BE2C (cell line): ENCODE measurements at places on chromosomes 16 and 17.
A peak's percentile ranks its signal among the peaks of the same experiment; 100 is the strongest.

DNA sequence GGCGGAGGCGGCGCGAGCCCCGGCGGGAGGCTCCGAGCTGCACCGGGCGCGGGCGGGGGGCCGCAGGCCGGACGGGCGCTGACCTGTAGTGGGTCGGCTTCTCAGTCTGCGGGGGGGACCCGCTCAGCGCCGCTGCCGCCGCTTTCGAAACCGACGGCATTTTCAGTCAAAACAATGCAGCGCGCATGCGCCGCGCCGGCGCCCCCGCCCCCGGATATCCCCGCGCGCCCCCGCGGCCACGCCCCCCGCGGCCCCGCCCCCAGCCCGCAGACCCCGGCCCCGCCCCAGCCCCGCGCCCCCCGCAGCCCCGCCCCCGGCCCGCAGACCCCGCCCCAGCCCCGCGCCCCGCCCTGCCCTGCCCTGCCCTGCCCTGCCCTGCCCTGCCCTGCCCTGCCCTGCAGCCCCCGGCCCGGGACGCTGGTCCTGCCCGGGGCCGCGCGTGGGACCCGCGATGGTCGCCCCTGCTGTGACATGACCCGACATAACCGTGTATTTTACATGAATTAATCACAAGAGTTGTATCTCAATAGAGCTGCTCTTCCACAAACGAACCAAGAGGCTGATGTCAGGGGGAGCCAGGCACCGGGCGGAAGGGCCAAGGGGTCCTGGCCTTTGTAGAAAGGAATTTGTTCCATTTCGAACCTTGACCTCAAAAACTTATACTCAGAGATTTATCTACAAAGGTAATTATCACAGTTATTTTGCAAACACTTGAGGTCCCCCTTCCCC is at the start of gene UNKL:
TSS of gene UNKL (minus strand) at position 173 of the 729 bp plus-strand sequence. CDS start at position 160, 13 bp downstream.
- DNase-seq, result peak; percentile 87

DNA sequence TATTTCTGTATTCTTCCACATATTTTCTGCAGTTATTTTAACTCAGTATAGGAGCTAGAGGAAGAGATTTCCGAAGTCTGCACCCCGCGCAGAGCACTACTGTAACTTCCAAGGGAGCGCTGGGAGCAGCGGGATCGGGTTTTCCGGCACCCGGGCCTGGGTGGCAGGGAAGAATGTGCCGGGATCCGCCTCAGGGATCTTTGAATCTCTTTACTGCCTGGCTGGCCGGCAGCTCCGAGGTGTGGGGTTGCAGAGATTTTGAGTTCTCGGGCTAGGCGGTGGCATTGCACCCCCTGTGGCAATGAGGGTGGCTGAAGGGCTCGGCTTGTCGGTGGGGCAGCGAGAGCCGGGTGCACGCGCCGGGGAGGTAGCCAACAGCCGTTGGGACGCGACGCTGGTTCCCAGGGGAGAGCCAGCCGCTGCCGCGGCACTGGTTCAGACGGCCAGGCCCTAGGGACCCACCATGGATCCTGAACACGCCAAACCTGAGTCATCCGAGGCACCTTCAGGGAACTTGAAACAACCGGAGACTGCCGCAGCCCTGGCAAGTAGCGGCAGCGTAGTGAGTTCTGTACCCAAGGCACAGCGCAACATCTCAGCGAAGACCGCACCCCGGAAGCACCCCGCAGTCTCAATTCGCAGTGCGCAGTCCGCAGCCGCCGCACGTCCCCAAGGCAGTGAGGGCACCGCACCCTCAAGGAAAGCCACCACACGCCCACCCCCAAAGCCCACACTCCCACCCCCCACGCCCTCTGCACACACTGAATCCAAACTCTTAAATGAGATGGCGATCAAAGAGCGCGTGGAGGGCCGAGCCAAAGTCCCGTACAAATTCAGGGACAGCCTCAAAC is at the start of gene CMTM1:
TSS of gene CMTM1 (plus strand) at position 389 of the 851 bp plus-strand sequence. CDS start at position 464, 75 bp downstream.
- DNase-seq, result no peak

DNA sequence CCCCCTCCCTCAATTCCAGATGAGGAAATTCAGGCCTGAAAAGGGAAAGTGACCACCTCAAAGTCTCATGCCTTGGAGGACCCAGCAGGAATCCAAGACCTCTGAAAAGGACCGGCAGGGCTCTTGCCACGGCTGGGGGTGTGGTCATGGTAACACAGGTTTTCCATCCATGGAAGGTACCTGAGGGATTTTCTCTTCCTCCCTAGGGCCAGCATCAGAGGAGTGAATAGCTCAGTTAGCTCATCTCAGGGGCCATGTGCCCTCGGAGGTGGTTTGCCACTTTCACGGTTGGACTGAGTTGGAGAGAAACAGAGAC is 1.3 kb downstream of the CIITA start:
- no peak for DNase-seq

DNA sequence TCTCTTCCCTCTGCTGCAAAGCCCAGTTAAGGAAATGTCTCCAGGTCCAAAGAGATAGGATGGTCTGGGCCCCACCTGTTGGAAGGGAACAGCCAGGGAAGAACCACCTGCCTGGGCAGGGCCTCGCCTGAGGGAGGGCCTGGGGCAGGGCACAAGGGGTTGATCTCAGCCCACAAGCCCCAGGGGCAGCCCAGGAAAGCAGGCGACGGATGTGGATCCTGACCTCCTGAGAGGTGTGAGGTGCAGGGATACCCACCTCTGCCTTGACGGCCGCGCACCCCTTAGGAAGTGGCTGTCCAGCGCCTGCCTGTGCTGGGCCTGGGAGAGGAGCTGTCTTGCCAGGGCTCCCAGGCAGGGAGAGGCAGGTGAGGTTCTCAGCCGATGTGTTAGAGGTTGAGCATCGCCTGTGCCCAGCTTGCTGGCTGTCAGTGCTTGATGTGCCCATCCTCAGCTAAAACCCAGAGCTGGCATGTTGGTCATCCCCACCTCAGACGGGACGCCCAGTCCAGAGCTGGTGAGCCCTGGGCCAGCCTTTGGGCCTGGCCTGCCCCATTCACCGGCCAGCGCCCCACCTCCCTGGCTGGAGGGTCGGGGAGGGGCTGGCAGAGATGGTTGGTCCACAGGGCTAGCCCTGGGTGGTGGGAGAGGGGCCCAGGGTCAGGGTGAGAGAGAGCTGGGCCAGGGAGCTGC is 434 bp downstream of the CEMP1 start:
- DNase-seq, result no peak

DNA sequence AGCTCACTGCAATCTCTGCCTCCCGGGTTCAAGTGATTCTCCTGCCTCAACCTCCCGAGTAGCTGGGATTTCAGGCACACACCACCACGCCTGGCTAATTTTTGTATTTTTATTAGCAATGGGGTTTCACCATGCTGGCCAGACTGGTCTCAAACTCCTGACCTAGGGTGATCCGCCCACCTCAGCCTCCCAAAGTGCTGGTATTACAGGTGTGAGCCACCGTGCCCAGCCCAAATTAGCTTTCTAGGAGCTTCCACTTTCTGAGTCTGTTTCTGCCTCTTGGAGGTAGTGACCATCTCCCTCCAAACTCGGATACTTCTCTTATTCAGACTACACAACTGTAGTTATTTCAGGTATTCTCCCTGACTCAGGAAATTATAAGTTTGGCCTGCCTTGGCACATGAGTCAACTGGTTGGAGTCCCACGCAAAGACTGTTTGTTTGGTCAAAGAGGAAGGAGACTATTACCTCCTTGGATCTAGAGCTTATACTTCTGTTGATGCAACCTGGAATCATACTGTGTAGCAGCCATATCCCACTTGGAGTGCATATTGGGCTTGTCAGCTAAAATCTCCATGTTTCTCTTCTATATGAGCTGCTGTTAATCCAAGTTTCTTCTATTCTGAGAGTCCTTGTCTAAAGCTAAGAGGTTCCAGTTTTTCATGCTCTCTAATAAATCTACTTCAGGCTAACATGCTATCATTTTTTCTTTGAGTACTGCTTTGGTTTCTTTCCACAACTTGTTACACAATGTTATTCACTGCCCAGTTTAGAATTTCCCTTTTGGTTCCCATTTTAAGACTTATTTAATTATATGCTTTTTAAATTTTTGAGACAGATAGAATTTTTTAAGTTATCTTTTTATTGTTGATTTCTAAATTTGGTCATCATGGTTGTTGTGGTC is 7.5 kb downstream of the IL4R start:
- no peak for DNase-seq

DNA sequence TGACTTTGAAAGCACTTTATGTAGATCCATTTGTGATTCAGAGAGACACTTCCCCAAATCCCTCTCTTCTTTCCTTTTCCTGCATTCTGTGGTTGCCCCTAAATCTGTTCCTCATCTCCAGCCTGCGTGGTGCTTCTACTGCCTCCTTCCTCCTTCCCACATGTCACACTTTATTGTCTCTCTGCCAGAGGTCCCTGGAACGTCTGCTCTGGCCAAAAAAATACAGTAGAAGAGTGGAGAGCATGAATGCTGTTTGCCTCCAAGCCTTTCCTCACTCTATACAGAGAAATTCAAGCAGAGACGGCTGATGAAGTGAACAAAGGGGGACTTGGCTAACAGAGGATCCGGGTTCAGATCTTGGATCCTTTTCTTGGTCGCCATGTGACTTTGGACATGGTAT is 22.8 kb upstream of the IRX3 start:
- no peak for DNase-seq

DNA sequence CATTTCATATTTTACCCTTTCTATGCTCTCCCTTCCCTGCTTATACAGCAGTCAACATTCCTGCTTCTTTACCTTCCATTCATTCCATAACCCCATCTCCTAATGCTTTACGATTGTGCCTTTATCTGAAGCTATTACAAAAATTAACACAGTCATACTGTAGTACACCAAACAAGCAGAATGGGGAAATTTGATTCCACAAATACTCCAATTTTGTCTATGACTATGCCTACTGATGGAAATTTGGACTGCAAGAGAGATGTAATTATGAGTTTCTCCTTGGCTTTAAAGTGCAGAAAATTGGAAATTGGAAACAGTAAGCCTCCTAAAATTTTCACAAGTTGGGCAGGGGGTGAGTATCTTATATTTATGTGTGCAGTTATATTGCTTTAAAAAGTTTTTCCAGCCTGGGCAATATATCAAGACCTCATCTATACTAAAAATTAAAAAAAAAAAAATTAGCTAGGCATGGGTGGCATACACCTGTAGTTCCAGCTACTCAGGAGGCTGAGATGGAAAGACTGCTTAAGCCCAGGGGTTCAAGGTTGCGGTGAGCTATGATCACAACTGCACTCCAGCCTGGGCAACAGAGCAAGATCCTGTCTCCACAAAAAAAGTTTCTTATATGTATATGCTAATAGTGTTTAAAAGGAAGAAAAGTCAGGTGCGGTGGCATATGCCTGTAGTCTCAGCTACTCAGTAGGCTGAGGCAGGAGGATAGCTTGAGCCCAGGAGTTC is 3.0 kb downstream of the APPBP2 start:
- DNase-seq, result no peak

DNA sequence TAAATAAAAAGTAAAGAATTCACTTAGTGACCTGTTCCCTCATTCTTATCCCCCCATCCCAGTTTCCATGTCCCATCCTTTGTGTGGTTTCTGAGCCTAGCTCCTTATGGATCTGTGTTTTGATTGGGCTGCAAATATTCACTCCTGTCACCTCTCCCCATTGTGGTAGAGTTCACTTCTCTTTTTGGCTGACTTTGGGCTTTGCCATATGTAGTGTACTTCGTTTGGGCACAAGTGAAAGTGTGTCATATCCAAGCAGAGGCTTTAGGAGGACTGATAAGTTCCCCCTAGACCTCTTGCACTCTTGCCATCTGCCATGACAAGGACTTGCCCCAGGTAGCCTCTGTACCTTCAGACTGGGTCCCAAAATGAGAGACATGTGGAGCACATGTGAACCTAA is 13.0 kb upstream of the DHRS7B start:
- no peak for DNase-seq

DNA sequence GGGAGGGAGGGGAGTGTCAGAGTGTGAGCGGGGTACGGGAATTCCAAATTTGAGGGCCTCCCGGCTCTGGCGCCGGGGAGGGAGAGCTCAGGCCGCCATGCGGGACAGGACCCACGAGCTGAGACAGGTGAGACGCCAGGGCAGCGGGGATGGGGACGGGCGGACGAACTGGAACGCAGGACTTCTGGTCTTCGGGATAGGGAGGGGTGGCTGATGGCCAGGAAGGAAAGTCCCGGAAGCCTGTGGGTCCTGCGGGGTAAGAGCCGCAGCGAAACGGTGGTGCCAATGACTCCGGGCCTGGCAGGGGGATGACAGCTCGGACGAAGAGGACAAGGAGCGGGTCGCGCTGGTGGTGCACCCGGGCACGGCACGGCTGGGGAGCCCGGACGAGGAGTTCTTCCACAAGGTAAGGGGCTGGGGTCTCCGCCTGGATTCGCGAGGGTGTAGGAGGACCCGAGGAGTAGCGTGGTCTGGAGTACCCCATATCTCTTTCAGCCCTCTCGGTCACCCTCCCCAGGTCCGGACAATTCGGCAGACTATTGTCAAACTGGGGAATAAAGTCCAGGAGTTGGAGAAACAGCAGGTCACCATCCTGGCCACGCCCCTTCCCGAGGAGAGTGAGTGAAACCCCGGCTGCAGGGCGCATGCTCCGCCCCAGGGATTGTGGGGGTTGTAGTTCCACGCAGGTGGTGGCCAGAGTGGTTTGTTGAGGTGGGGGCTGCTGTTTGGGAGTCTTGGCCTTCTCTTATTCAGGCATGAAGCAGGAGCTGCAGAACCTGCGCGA is 543 bp downstream of the STX4 start:
- peak; percentile 90 for DNase-seq

DNA sequence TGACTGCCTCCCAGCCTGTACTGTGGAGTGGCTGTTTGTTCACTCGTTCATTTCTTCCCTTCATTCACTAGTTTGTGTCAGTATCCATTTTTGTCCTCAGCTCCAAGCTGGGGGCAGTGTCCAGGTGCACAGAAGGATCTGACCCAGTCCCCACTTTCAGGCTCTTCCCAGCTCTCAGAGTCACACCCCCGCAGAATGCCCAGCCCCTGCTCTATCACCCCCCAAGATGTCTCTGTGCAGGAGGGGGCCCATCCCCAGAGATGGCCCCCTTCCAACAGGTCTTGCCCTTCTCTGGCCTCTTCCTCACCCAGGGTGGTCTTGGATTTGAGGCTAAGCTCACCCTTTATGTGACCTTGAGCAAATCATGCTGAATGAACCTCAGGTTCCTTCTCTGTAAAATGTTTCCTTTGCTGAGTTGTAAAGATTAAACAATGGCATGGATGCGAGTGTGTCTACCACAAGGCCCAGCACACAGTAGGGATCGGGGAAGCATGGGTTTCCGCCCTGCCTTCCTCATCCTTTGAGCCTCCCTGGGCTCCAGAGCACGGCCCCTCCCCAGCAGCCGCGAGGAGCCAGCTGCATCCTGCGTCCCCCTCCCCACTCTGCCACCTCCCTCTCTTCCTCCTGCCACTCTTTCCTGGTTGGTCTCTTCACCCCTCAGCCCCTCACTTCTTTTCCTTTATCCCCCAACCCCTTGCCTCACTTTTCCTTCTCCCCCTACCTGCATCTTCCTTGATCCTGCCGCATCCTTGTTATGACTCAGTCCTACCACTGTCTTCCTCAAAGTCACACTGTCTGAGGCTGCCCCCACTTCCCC is 2.8 kb downstream of the FBXL19 start:
- no peak for DNase-seq
